Neuronal stem cell (in vitro differentiated cells): ENCODE measurements at places on chromosomes 5 and 9.

DNA sequence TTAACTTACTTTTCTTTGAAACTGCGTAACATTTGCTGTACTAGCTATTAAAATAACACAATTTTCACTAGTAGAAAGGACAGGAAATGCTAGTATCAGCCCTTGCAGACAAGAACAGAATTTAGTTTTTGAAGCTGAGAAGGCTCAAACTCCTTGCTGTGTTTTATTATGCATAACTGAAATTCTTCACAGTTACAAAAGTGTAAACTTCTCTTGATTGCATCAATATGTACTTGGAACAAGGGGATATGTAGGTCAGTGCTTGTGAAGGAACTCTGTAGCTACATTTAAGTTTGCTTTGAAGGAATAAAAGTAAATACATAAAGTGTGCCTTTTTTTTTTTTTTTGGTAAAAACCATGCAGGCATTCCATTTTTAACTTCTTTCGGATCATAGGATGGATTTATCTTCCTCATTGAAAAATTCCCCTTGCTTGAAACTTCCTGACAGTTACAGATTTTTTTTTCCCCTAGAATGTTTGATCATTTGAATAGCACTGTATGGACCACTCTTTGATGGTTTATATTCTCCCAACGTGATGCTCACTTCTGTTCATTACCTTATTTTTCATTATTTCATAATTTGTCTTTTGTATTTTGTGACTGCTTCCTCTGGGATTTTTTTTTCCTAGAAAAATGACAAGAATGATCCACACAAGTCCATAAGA lies 94.9 kb upstream of the DAB2 start:
- DNase-seq, result no peak

- no peak for DNase-seq
Measured at GRCh38 chr9:128805661-128806060, 12.6 kb upstream of the ENDOG start.

- DNase-seq, result no peak
Measured at GRCh38 chr5:84546686-84547085, 162.0 kb upstream of the EDIL3 start.

DNA sequence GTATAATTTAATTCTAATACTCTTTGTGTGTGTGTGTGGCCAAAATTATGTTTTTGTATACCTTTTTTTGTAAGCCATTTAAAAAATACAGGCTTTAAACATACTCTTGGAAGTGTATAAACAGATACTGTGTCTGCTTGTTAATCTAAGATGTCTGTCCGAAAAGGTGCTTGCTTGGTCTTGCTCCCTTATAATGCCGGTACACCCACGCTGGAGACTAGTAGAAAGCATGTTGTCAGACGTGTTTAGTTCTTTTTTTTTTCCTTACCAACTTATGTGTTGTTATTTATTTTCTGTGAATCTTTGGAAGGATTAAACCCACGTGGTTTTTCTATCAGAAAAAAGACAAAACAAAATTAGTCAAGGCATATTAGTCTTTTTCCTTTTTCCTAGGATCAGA lies 9.5 kb downstream of the GAPVD1 start:
- DNase-seq, result no peak

GRCh38 chr9:127711831-127712274 lies 3.6 kb downstream of the PTRH1 start:
- DNase-seq, result no peak

DNA sequence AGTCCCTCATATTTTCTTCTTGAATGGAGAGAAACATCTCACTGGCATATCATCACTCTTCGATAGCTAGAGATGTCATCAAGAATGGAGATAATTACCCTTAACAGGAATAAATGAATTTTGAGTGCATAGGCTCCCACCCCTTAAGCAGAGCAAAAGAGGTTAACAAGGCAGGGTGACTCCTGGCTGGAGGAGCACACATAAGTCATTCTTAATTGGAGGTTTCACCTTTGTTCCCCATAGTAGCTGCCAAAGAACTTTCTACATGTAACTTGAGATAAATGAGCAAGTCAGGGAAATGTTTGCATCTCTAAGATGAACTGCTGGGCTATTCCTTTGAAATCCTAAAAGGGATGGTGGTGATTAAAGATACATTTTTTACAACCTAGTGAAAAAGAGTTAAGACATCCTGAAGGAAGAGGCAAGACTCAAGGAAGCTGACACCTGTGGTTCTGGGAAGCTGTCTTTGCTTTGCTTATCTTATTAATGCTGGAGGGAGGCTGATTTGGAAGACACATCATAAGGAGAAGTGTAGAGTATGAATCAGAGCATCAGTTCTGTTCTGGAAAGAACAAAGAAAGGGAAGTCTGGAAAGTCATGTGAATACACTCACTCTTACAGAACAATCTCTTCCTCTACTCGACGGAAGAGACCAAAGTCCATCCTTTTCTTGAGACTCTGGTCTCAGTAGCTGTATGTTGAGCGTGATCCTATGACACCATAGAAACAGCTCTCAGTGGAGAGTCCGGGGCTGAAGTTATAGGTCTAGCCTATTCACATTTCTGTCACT lies 326.3 kb downstream of the OSTF1 start:
- no peak for DNase-seq
